ENCODE measurements at places on chromosomes 7 and 10.

GRCh38 chr7:134276951-134277350, 39.8 kb downstream of the SLC35B4 start:
- DNase-seq = no peak

GRCh38 chr10:76946270-76946669, 691.3 kb downstream of the KCNMA1 start:
- no peak for DNase-seq

DNA sequence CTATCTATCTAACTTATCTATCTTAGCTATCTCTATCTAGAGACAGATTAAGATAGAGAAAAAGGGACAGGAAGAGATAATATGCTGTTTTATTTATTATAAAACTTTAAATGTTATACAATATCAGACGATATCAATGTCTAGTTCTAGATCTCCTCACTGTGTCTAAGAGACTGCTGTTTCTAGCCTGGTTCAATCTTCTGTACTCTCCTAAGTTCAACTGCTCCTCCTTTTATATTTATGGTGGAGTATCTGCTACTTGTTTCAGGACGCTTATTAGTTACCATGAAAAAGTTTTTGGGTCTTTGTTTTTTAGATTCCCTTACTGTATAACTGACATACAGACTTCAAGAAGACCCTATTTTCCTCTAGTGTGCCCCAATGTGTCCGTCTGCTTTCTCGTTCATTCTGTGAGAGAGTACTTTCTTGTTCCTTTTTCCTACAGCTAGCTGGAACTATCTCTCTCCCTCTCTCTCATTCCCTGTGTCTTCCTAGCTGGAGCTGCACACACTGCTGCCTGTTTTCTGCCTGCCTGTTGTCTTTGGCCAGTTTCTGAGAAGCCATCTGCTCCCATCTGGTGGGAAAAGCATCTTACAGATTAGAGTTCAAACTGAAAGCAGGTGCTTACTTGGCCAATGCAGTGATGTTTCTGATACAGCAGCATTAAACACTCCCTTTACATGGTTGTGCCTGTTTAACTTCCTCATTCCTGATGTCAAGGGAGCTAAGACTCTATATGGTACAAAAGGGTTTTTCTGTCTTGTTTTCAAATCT, 49.4 kb upstream of the ARL4A start:
- no peak for DNase-seq

DNA sequence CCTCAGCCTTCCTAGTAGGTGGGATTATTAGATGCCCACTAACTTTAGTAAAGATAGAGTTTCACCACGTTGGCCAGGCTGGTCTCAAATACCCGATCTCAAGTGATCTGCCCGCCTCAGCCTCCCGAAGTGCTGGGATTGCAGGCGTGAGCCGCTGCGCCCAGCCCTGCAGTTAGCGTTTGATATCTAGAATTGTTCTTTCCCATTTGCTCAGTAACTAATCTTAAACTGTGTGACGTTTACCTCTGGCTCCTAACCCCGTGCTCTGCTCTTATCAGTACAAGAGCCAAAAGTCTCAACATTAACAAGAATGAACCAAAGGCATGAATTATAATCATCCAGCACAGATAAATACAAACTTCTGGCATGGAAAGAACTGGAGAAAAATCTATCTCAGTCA, 47.4 kb downstream of the IGF2BP3 start:
- DNase-seq = no peak

- no peak for DNase-seq
Observed at GRCh38 chr10:83765731-83766130, 373.6 kb upstream of the GHITM start.

DNA sequence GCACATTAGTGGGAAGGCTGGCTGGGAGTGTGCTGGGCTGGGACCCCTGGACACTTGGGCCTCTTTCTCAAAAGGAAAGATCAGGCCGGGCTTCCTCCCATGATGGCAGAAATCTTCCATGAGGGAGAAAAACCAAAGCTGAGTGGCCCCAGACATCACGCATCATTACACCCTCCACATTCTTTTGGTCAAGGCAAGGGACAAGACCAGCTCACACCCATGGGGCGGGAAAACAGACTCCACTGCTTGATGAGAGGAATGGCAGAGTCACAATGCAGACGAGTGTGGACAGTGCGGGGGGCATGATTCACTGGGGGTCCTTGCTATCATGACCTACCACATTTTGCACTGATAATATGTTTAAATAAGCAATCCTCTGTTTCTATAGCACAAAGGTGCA, 73.3 kb downstream of the CREB3L2 start:
- no peak for DNase-seq

DNA sequence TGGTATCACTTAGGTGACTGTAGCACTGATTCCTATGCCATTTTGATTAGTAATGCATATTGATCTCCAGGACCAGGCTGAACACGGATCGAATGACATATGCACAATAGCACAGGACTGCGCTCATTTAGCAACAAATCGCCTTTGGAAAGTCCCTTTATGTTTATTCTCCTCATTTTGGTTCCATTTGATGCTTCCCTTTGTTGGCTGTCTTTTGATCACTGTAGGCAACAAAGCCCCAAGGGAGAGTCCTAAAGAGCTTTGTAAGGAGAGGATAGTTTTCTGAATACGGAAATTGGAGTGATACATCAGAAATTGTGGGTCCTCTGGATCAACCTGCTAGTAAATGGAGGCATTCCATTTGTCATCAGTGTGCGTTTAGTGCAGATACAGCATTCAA, 1111.4 kb downstream of the SORCS1 start:
- no peak for DNase-seq

- no peak for DNase-seq
Observed at GRCh38 chr7:32043688-32044087, 26.5 kb downstream of the PDE1C start.

GRCh38 chr7:117169907-117170306, 153.0 kb downstream of the WNT2 start:
- DNase-seq = no peak

DNA sequence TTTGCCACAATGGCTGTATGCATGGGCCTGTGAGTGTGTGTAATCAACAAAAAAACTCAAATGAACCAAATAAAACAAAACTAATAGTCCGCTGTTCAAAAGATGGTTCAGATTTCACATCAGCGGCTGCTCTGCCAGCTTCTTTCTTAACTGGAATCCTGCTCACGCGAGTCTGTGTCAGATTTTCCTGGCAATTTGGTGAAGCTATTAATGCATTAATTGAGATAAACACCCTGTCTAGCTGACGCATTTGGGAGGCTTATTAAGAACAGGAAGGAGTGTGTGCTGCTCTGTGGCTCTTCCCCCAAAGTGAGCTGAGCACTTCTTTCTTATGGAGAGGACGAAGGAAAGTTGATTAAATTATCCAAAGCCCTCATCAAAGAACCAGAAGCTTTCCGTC, 336.6 kb upstream of the MKI67 start:
- DNase-seq = no peak

GRCh38 chr7:6203381-6203780, 69.0 kb downstream of the CYTH3 start:
- DNase-seq = no peak

GRCh38 chr10:103951942-103952341, 15.0 kb upstream of the SLK start:
- no peak for DNase-seq

- no peak for DNase-seq
Observed at GRCh38 chr7:18902892-18903291, 214.5 kb downstream of the TWIST1 start.

GRCh38 chr10:126140746-126141273, 244.4 kb downstream of the FANK1 start:
- DNase-seq = no peak

- DNase-seq = no peak
Observed at GRCh38 chr10:124336186-124336585, 82.5 kb downstream of the OAT start.

- DNase-seq = no peak
Observed at GRCh38 chr7:146539836-146540235, 423.2 kb downstream of the CNTNAP2 start.

GRCh38 chr7:43114458-43114780, 2.0 kb downstream of the HECW1 start:
- DNase-seq = no peak

GRCh38 chr7:155922067-155922816, 110.0 kb upstream of the SHH start:
- DNase-seq = no peak

DNA sequence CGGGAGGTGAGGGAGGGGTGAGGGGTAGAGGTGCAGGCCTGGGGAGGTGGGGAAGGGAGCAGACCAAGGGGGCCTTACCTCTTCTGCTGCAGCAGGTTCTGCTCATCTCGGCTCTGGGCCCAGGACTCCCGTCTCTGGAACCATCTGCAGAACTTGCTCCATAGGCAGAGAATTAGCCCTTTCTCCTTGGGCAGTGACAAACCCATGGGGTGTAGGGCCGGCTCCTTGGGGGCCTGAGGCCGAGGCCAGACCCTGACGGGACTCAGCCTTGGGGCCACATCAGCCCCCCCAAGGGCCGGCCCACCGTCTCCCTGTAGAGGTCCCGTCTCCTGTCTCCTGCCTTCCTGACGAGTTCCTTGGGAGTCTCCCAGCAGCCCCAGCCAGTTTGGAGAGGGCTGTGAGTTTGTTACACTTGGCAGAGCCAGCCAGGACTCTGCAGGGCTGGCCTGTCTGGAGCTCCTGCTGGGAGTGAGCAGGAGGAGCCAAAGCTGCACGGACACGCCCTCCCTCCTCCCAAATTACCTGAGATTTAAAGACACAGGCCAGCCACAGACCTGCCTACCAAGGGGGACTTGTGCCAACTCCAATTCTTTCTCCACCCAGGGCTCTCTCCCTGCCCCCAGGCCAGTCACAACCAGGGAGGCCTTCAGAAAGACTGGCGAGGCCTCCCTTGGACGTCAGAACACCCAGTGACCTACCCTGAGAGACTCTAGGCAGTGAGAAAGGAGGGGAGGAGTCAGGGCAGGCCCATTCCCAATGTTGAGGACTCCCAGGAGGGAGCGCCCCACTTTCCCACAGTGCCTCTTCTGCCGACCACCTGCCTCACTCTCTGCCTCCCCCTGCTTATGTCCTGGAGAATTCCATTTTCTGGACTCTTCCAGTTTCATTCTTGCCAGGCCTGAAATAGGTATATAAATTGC, at the start of gene TRPV6:
Gene TRPV6 (minus strand): TSS at position 435 of the 920 bp plus-strand sequence.
- no peak for DNase-seq

GRCh38 chr10:96840841-96841518, 8.9 kb downstream of the LCOR start:
- peak; percentile 25 for DNase-seq

DNA sequence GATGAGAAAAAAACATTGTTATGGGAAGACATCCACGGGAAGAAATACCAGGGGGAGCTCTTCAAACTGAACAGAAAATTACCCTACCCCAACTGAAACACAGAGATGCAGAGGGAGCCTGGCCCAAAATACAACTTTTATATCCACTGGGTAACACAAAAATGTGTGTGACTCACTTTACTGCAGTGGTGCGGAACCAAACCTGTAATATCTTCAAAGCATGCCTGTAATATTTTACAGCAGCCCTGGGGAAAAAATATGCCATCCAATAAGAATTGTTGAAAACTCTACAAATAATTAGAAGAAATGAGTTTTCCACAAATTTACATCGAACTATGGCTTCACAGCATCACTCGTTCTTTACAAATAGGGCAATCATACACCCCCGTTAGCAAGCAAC, 49.8 kb upstream of the SRRM3 start:
- no peak for DNase-seq

- no peak for DNase-seq
Observed at GRCh38 chr7:41544241-41544640, 158.6 kb downstream of the INHBA start.

GRCh38 chr7:139566736-139567646, 43.5 kb downstream of the CLEC2L start:
- no peak for DNase-seq

DNA sequence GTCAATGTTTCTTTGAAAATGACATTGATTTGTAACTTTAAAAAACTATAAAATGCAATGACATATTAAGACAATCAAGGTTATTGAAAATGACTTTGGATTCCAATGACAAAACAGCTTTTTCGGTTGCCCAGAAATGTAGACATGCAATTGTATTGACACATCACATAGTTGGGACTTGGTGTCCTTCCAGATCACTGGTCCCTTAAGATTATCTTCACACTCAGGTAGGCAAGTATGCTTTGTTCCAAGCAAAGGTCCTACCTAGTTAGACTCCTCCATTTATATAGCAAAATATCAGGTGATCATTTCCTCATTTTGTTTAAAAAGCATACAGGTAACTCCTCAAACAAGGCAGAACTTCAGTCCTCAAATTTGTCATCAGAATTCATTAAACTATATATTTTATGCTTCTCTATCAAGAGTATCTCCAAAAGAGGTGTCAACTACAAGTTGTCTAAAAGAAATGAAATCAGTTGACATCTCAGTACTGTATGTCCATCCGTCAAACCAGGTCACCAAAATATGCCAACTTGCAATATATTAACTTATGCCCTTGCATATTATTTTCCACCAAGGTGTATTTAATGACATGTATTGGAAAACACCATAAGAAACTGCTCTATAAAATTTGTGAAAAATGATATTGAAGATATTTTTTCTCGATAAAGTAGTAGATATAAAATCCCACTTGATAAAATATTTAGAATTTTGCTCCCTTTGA, 64.6 kb downstream of the TSPAN12 start:
- DNase-seq = no peak

DNA sequence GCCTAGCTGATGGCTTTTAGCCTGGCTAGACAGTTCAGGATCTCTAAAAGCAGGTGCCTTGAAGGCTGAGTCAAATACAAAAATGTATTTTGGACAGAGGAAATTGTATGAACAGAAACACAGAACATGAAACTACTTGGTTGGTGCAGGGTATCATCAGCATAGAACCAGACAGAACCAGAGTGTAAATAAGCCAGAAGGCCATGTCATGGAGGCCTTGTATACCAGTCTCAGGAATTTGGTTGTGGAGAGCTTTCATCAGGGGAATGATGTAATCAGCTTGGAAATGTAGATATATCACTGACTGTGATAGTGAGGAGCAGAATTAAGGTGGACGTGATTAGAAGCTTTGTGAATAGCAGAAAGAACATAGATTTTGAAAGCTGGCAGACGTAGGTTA, 82.9 kb downstream of the CFTR start:
- DNase-seq = no peak

DNA sequence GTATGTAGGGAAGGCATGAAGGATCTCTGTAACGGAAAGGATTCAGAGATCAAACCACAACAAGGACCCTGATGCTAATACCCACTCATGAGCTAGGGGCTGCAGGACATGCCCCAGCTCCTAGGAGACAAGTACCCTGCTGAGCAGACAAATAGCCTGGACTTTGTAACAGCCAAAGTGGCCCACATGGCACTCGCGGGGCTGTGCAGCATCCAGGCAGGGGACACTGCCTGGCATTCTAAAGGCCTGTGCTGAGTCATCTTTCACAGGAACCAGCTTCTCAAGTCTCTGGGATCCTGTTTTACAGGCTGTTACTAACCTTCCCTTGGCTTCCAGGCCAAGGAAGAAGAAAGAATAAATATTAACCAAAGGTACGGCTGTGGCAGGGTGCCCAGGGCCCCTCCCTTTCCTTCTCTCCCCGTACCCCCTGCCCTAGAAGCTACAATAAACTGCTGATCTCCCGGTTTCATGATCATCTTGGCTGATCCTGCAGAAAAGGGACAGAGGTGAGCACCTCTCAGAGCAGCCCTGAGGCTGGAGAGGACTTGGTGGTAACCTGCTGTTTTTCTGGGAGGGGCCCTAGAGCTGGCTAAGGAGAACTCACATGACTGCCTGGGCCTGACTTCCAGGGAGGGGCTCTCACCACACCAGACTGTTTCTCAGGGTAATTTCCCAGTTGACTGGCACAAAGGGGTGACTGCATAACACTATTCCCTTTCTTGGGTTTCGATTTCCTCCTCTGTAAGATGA, 4.2 kb upstream of the RPEL1 start:
- DNase-seq = no peak

- no peak for DNase-seq
Observed at GRCh38 chr7:29754874-29755490, 51.3 kb upstream of the WIPF3 start.

- DNase-seq = no peak
Observed at GRCh38 chr10:30134171-30134945, 75.0 kb upstream of the JCAD start.
